Stimulated activated CD4-positive, alpha-beta T cell treated with anti-CD3 and anti-CD28 coated beads, Interleukin-4, amount 100 ng/mL, for 1 hour (primary cell): ENCODE measurements at places on chromosomes 6 and 20.

- DNase-seq, result no peak
Measured at GRCh38 chr6:43698584-43699349, 11.2 kb upstream of the MRPS18A start.

DNA sequence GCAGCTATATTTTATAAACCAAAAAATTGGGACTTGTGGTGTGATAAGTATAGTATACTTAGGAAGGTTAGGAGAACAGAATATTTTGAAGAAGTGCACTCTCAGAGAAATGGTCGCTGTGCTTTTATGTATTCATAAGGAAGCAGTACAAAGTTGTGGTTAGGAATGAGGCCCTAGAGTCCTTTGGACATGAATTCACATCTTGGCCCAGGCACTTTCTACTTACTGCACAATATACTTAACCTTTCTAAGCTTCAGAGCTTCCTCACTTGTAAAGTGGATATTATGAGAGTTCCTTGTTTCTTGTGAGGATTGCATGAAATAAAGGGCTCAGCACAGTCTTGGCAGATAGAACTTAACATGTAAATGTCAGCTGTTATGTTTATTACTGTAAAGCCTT is 21.0 kb upstream of the SERINC3 start:
- DNase-seq, result no peak

DNA sequence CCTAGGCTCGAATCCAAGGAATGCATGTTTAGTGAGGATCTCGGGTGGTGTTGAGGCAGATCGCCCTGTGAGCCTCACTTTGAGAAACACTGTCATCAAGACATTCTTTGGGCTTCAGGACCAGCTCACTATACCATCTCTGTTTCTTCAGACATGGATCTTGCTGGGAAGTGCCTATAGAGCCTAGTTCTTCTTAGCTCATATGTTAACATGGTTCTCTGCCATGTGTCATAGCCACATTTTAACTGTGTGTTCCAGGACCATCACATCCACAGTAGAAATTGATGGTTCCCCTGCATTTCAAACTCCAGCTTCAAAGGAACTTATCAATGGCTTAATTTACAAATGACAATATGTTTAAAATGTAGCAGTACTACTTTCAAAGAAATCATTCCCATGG is 57.4 kb downstream of the NOX3 start:
- no peak for DNase-seq

DNA sequence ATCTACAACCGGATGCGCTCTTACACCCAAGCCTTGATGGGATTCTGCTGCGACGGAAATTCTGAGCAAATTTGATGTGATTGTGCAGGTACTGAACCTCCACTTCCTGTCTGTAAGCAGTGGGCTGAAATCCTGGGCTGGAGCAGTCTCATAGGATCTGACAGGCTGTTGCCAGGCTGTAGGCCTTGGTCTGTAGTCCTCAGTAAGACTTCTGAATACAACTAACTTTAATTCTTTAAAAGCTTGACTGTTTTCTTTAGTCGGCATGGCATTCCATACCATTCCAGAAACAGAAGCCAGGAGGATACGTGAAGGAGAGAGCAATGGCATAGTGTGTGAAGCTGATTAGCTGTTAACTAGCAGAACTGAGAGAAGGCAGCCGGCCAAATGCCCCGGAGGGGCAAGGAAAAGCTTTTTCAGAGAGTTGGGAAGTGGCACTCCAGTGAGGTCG is 68.3 kb downstream of the ADTRP start:
- peak; percentile 52 for DNase-seq

DNA sequence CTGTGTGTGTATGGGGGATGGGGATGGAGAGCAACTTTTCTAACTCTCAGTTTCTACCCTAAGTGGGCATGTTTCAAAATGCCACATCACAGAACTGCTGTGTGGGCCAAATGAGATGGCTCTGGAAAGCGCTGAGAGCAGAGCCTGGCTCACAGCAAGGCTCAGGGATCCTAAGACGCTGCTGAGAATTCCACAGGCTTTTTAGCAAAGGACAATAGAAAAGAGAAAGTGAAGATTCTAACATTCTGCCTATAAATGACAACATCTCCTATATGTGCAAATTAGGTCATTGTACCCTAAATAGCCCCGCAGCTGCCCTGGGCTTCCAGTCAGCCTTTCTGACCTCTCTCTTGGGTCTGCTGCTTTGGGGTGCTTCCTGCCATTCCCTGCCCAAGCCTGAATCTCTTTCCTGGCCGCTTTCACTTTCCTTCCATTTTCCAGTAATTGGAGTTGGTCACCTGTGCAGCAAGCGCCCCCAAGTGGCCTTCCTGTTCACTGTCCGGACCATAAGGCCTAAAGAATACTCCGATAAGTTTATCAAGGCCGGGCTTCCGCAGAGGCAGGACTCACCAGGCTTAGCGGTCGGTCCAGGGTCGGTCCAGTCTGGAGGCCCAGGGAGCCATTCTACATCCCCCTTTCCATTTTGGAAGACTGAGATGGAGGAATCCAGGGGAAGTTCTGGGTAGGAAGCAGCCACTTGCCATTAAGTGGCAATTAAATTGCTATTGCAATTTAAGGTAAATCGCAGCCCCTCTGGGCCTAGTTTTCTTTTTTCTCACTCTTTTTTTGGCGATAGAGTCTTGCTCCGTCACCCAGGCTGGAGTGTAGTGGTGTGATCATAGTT is 6.7 kb upstream of the DDR1 start:
- DNase-seq, result peak; percentile 75

- DNase-seq, result no peak
Measured at GRCh38 chr6:124655866-124656265, 306.4 kb upstream of the RNF217 start.
